Activated naive CD8-positive, alpha-beta T cell treated with anti-CD3 and anti-CD28 coated beads, Interleukin-2, amount 10 ng/mL, durations not matched to agents 7 days and 5 days (primary cell): ENCODE measurements at places on chromosomes 3 and 15. TPM values are rescaled to one million over a fixed set of nuclear protein-coding genes. Genes with fewer than 3 reads are reported as not detected.

Gene MST1R
- total RNA-seq: 1.7 TPM

Gene RAB6B
- 0.39 TPM for total RNA-seq

DNA sequence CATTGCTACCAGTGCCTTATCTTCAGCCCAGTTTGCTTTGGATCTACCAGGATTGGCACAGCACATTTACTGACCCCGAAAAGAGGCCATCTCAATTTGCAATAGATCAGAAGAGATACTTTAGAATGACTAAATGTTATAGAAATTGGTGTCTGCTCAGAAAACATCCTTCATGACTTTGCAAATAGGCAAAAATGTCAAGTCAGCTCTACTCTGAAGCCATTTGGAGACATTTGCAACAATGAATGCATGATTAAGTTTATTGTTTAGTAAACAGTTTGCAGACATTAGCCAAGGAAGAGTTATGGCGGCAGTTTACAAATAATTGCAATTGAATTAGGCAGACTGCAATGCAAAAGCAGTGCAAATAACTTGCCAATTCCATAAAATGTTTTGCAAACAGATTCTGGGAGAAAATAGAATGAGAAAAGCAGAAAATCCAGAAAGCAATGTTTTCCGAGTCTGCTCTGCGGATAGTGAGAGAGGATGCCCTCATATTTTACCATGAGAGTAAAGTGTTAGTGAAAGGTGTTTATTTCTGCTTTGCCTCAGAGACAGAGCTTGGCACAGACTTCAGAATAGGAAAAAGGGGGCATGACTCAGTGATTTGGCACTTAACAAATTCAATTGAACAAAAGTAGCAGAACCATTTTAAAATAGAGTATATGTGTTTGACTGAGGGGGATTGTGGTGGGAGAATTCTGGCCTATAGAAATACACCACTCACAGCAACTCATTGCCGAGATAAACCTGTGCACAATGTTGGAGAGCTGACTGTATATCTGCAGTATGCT is 334.9 kb upstream of the NR2F2 start:
- H3K36me3 ChIP-seq: no peaks in the 10 kb centered on the region
- peaks cover 45% of the 10 kb centered on the region for H3K27me3 ChIP-seq
- no peak overlapping the region for H3K4me3 ChIP-seq
- H3K27ac ChIP-seq: no peak overlapping the region
- DNase-seq: no peak

- DNase-seq: no peak
- peak overlapping the region; percentile 85 for H3K27ac ChIP-seq
- no peaks in the 10 kb centered on the region for H3K27me3 ChIP-seq
Measured at GRCh38 chr3:186807231-186807630, 949 bp upstream of the RFC4 start.

DNA sequence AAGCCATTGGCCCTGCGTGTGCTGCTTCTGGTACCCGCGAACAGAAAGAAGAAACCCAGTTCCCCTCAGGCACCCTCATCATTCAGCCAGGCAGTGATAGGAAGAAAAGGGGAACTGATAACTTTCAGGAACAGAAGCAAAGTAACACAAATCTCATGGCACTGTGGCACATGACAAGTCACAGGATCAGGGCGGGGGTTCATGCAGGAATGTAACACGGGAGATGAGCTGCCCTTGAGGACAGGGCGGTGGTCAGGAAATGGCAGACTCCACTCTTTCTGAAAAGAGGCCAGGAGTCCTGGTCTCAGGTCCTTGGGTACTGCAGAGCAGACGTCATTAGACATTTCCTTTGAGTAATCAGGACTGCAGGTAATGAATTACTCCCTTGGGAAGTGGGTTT is 95.5 kb downstream of the CCNL1 start:
- H3K36me3 ChIP-seq: no peaks in the 10 kb centered on the region
- no peak overlapping the region for H3K4me3 ChIP-seq
- peaks cover 4% of the 10 kb centered on the region for H3K27me3 ChIP-seq
- no peak overlapping the region for H3K27ac ChIP-seq
- peaks cover 11% of the 10 kb centered on the region for H3K4me1 ChIP-seq
- DNase-seq: no peak
